ENCODE measurements at places on chromosomes 3 and 15.
A peak's percentile ranks its signal among the peaks of the same experiment; 100 is the strongest.

DNA sequence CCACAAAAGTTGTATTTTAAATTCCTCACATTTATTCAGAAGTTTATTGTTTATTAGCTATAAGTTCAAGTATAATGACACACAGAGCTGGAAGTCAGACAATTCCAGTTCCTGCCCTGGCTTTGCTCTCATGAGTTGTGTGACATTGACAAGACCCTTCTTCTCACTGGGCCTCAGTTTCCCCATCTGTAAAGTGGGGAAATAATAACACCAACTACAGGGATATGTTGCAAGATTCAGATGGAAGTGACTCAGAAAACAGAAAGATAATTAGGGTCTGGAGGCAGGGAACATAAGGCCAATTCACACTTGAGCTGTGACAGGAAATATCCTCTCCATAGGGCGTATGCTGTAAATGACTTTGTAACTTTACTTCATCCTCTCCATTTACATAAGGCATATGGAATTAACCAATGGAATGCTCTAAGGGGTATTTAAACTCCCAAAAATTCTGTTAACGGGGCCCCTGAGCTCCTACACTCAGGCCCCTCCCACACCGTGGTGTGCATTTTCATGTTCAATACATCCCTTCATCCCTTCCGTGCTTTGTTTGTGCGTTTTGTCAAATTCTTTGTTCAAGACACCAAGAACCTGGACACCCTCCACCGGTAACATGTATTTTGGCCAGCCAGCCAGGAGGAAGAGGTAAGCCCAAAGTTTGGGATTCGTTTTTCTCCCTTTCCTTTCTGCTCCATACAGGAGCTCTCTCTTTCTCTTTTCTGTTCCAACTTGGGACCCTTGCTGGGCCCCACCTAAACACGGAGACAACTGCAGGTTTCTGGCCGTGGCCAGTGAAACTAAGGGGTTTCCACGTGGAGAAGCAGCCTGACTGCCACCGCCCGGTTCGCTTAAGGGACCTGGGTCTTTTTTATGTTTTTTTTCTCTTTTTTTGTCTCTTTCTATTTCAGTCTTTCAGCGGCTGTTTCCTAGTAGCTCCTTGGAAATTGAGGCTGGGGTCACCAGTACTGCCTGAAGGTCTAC lies 16.9 kb downstream of the CYP11A1 start:
- DNase-seq: no peak

GRCh38 chr15:82958638-82959037 lies 6.1 kb upstream of the HOMER2 start:
- no peak for DNase-seq

DNA sequence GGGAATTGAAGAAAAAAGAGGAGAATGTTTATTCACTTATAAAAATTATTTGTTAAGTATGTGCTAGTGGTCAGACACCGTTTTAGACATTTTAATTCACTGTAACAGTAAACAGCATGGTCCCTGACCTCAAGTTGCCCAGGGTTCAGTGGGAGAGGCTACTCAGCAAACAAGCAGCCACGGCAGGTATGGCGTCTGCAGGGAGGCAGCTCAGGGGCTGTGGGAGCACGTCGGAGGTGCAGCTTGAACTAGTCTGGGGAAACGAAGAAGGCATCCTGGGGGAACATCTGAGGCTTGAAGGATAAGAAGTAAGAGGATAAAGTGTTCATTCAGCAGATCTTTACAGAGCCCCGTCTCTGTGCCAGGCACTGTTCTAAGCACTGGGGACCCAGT lies 66.0 kb downstream of the CRTC3 start:
- no peak for DNase-seq

DNA sequence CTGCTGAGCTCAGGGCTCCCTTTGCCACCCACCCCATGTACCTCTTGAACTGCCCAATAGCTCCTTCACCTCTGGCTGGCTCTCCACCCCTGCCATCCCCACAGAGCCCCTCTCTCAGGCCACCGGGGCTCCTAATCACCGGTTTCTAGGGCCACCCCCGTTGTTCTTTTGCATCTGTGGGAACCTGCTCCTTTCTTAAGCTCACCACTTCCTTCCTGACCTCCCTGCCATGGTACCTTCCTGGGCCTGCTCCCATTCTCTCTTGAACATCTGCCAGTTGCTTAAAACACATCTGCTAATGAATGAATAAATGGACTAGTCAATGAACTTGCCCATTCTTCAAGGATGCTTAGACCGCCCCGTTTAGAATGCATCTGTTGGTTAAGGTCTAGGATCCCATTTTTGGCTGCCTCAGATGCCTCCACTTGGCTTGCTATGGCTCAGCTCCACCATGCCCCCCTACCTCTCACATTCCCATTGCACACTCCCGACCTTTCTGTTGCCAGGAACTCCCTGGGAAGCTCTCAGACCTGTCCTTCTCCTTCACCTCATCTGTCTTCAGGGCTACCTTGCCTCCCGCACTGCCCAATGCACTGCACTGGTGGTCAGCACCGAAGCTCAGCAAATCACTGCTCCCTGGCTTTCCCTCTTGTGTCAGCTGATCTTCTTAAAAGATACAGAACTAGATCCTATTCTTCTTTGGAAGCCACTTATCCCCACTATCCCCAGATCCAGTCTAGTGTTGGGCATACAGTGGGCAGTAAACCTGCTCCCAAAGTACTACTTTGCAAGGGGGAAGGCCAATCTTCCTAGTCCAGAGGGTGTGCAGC lies 9.1 kb downstream of the AMOTL2 start:
- DNase-seq: no peak

GRCh38 chr3:44342176-44342790 lies 3.7 kb downstream of the TCAIM start:
- no peak for DNase-seq

GRCh38 chr15:37548116-37548515 lies 386.3 kb upstream of the TMCO5A start:
- DNase-seq: no peak

DNA sequence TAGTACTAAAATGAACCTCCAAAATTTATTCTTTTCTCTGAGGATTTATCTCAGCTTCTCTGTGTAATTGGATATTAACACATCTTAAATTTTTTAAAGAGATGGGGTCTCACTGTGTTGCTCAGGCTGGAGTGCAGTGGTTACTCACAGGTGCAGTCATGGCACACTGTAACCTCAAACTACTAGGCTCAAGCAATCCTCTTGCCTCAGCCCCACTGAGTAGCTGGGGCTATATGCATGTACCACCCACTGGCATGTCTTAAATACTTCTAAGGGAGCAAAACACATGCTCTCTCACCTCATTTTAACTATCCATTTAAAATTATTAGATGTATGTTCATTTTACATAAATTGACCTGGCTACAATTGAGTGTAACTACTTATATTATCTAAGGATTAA lies 11.3 kb upstream of the TMEM87A start:
- no peak for DNase-seq

GRCh38 chr3:26293329-26293844 lies 329.2 kb upstream of the LRRC3B start:
- DNase-seq: no peak

GRCh38 chr3:82509106-82509842 lies 747.8 kb upstream of the GBE1 start:
- DNase-seq: no peak

DNA sequence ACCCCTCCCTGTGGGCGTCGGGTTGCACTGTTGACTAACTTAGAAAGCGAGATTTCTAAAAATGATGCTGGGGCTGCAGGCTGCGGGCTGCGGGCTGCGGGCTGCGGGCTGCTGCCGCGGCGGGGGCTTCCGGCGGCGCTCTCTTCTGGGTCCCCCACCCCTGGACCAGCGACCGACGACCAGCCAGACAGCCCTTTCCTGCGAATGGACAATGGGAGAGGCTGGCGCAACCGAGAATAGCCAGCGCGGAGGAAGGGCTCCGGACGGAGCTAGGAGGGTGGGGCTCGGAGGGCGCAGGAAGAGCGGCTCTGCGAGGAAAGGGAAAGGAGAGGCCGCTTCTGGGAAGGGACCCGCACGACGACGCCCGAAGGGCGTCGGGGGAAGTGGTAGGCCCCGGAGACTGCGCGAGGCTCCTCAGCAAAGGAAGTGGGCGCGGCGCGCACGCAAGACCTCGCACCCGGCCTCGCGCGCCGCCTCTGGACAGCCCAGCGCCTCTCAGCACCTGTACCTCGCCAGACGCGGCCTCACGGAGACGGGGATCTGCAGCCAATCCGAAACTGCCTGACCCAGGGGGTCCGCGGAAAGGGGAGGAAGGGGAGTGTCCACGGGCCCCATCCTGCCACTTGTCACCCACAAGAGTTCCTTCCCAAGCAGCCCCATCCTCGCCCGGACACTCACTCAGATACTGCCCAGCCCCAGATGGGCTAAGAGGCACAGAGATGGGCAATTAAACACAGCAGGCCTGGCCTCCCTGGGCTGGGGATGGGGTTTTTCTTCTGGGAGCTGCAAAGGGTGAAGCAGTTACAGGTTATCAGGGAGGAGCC lies 70.7 kb downstream of the SLC12A8 start:
- DNase-seq: peak; percentile 72

- DNase-seq: no peak
Measured at GRCh38 chr15:68935400-68935937, 5.1 kb downstream of the SPESP1 start.

- DNase-seq: no peak
Measured at GRCh38 chr15:96112018-96112417, 218.5 kb upstream of the NR2F2 start.

DNA sequence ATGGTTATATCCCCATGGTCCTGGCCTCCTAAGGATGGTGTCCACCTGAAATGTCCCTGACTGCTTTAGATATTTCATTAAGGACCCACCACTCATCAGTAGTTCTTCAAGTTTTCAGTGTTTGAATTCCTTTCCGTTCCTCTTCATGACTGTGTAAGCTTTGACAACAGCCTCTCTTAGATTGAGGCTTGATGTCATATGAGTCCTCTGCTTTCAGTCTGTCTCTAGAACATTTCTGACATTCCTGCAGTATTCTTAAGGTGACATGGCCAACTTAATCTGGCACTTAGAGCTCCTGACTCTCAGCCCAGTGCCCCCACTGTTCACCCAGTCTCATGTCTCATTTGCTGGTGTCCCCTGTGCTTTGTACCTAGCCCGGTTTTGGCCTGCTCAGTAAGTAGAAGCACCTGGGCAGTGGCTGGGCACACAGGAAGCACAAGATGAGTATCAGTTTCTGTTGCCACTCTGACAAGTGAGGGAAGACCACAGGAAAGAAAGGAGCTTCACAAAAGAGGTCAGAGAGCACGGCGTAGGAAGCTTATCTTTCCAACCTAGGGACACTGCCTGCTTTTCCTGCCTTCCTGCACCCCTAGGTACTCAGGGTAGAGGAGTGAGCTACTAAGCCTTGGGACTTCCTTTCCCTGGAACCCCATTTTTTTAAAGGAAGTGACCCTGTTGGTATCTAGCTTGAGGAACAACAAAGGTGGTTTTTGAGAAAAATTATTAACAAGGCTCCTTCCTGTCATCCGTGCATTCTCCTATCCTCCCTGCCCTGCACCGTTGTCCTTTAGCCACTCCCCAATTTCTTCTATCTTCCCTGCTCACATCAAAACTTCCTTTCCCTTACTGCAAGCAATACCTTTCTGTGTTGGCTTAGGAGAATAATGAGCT lies 103.1 kb downstream of the KLHL25 start:
- no peak for DNase-seq

DNA sequence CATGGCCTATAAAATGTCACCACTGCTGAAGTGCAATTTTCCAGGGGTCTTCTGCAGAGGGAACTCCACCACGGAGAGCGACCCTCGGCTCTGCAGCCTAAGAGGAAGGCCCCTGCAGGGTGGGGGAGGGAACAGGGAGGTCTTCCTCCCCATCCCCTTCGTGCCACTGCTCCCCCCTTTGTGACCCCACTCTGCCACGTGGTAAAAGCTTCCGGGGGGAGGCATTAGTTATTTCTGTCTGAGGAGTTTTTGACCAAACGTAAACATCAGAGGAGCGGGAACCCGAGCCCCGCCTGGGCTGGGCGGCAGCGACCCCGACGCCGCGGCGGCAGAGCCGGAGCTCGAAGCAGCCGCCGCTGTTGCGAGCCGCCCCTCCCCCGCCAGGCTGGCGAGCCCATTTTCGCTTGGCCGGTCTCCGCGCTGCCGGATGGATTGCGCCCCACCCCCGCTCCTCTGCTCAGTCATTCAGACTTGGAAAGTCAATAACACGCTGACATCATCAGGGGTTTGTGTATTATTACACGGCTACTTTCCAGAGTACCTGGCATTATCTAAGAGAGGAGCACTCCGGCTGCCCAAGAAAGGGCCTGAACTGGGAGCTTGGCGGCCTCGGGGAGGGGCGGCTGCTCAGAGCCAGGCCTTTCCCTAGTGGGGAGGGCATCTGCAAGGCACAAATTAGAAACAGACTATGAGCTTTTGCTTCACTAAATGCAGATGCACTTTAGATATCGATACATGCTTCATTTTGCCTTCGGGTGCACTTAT lies 162.5 kb upstream of the TBL1XR1 start:
- DNase-seq: peak; percentile 93

GRCh38 chr3:36319680-36320079 lies 60.6 kb upstream of the STAC start:
- DNase-seq: peak; percentile 29

GRCh38 chr15:96349857-96350720 lies 19.6 kb downstream of the NR2F2 start:
- DNase-seq: no peak

GRCh38 chr15:88810446-88810845 lies 7.2 kb downstream of the ACAN start:
- no peak for DNase-seq

DNA sequence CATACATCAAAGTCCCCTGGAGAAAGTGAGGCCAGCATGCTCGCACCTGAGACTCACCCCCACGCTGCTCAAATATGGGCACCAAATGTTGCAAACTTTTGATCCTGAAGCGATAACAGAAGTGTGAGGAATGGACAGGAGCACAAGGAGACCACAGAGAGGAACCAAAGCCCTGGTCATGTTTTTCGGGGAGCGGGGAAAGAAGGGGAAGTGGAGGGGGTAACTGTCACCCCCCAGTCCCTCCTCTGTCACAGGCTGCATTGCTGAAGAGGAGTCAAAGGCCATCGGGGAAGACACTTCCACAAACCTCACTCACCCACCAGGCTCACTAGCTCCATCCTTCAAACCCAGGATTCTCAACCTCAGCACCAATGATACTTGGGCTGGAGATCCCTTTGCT lies 182.4 kb downstream of the UACA start:
- DNase-seq: no peak

DNA sequence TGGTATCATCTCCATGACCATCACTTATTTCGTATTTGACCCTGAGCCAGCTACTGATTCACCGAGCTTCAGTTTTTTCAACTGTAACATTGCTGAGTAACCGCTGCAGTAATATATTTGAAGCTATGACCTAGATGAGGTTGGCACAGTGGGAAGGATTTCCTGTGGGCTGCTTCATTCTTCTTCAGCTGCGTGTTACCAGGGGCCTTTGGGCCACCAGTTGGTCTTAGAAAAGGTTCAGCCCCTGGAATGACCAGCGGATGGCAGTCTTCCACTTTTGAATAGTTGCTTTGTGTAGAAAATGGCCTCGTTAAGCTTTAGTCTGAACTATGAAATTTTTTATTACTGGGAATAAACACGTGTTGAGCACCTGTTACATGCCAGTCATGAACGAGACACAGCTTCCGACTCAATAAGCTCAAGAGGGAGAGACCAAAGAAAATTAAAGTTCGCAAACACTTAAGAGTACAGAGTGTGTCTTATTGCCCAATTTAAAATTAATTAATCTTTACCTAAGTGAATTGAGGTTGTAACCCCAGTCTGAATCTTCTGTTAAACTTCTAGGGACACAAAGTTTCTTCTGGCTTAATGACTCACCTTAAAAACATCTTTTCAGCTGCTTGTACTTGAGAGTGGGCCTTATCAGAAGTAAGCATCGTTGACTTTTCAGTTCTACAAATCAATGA lies 57.6 kb upstream of the NR2E3 start:
- peak; percentile 64 for DNase-seq

GRCh38 chr3:157746391-157746790 lies 243.2 kb upstream of the VEPH1 start:
- DNase-seq: no peak

- no peak for DNase-seq
Measured at GRCh38 chr3:138199851-138200250, 12.8 kb downstream of the ARMC8 start.
